ENCODE measurements at places on chromosomes 12 and 14.

GRCh38 chr12:116065606-116066005 is 211.9 kb downstream of the MED13L start:
- no peak for DNase-seq

GRCh38 chr12:106145539-106146447 is 7.0 kb upstream of the NUAK1 start:
- peak; percentile 62 for DNase-seq

- no peak for DNase-seq
Measured at GRCh38 chr12:132169376-132169775, 25.1 kb downstream of the NOC4L start.

DNA sequence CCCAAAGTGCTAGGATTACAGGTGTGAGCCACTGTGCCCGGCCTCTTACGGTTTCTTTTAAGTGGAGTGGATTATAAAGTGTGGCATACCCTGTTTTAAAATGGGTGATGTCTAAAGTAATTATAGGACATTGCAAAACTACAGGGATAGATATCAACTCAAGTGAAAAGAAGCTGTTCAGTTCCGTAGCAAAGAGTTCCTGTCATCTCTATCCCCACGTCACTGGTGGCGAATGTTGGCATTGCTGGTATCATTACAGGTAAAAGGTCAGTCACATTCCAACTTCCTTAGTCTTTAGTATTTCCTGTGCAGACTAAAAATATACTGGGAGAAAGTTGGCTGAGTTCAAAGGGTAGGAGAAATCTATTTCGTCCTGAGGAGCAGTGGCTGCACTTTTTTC is 95.6 kb upstream of the SLC38A2 start:
- no peak for DNase-seq

GRCh38 chr14:85156319-85156718 is 373.6 kb upstream of the FLRT2 start:
- DNase-seq, result no peak

- DNase-seq, result no peak
Measured at GRCh38 chr14:71372411-71372838, 465.2 kb downstream of the PCNX1 start.

- peak; percentile 49 for DNase-seq
Measured at GRCh38 chr12:123445388-123446332, 9.2 kb upstream of the RILPL2 start.

GRCh38 chr14:53953828-53954550 is 2.6 kb downstream of the BMP4 start:
- no peak for DNase-seq

DNA sequence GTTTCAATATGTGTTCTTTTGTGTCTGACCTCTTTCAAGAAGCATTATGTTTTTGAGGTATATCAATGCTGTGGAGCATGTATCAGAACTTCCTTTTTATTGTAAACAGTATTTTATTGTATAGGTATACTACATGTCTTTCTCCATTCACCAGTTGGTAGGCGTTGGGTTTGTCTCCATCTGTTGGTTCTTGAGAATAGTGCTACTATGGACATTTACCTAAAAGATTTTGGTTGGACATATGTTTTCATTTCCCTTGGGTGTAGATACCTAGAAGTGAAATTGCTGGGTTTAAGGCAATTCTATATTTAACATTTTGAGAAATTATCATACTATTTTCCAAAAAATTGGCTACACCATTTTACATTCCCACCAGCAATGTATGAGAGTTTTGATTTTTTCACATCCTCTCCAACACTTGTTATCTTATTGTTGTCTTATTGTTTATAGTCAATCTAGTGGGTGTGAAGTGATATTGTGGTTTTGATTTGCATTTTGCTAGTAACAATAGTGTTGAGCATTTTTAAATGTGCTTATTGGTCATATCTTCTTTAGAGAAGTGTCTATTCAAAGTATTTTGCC is 409.2 kb downstream of the IPO8 start:
- DNase-seq, result peak; percentile 2

- no peak for DNase-seq
Measured at GRCh38 chr12:131851741-131852550, 23.8 kb downstream of the MMP17 start.

- DNase-seq, result no peak
Measured at GRCh38 chr12:42483521-42483790, 106.1 kb downstream of the PRICKLE1 start.

DNA sequence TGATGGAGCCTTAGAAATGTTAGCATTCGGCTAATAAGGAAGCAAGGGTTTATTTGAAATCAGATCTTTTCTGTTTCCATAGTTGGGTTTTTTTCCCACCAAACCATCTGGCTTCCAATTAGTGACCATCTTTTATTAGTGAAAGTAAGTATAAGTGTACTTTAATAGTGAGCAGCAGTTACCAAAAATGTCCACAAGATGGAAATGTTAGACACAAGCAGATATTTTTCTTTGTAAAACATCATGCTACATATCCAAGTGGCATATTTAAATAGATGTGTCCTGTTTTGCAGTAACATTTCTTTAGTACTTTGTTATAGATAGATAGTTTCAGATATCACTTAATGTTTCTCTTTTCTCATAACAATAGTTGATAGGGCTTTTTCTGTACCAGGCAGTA is 28.8 kb downstream of the YEATS4 start:
- peak; percentile 7 for DNase-seq

GRCh38 chr14:67622675-67623074 is 3.0 kb downstream of the ARG2 start:
- DNase-seq, result peak; percentile 87

GRCh38 chr12:5506821-5507231 is 74.9 kb downstream of the NTF3 start:
- DNase-seq, result no peak

DNA sequence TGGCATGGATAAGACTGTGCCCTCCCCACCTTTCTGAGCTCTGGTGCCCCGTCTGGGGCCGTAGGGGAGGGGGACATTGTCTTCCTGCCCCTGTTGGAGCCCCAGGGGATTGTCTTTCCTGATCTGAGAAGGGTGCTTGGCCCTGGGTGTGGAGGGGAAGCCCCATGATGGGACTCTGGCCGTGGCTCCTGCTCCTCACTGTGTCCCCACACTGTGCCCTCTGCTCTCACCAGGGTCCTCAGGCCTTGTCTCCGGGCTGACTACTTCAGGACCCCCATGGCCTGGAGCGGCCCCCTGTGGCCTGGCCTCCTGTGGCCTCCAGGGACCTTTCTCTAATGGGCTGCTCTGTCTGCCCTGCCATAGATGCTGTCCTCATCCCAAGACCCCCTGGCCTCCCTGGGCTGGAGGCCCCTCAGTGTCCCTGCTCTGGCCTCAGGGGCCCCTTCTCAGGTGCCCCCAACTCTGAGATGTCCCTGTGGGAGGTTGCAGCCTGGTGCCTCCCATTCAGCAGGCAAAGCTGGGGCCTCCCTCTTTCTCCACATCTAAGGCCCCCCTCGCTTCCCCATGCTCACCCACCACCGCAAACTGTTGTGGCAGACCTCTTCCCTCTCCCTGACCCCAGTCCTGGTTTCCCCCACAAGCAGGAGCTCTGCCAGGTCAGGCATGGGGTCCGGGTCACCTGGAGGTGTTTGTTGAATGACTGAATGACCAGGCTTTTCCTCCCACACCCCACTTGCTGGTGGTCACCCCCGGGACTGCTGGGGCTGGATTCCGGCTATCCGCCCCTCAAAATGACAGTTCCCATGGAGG is 4.0 kb downstream of the KIF26A start:
- DNase-seq, result no peak

DNA sequence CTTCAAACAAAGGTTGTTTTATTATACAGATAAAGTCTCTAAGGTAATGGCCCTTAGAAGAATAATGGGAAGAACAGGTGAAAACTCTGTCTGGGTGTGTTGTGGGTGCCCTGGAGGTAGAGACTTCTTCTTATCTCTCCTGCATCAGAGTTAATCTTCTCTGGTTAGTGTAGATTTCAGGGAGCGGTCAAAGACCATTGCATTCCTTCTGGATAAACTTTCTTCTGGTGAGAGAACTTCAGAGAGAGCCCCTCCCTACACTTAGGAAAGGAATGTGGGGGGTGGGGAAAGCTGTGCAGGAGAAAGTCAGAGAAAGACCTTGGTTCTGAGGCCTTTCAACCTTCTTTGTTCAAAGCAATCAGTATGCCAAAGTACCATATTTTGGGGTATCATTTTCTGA is 658.5 kb downstream of the DIO2 start:
- DNase-seq, result no peak

DNA sequence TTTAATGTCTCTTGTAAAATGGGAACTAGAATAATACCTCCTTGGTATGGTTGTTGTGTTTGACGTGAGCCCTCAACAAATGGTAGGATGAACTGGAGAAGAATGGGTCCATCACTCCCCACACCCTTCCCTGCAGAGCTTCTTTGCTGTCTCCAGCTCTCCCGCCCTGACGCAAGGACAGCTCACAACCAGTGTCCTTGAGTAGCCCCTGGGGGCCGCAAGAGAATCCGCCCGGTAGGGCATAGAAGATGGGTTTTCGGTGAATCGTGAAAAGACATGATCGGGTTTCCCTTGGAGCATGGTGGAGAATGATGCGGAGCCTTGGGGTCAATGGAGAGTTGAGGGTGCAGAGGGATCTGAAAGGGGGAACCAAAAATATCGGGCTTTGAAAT is 6.1 kb upstream of the PAX9 start:
- DNase-seq, result no peak

- no peak for DNase-seq
Measured at GRCh38 chr12:46186088-46186487, 82.8 kb downstream of the SLC38A1 start.

DNA sequence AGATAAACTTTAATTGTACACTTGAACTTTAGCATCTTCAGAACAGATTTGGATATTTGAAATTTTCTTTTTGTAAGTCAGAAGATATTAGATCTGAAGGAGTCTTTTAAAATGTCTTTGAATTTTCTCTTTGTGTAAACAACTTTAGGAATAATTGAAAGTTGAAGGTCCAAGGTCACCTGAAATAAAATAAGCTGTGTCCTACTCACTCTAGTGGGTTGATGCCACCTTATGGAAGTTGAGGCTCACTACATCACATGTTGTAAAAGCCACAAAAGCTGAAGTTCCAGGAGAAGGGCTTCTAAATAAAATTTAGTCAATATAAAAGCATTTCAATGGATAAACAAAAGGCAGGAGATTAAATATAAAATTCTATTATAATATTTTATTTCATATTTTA is 122.0 kb upstream of the ATXN7L3B start:
- DNase-seq, result no peak

GRCh38 chr14:36517242-36518030 is 2.6 kb downstream of the NKX2-1 start:
- DNase-seq, result no peak

DNA sequence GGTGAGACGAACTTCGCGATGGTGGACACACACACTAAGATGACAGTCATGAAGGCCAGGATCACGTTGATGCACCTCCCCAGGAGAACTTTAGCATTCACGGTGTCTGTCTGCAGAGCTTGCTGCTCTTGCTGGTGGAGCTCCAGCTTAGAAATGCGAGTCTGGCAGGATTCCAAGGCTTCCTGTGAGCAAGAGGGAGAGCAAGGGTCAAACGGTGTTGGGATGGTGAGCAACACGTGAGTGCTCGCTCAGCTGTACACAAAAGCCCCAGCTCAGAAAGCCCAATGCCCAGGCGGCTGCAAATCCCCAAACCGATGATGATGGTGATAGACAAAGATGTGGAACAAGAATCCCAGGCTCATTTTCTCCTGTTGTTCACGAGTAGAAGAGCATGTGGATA is 78.8 kb downstream of the TMCC3 start:
- DNase-seq, result peak; percentile 93

DNA sequence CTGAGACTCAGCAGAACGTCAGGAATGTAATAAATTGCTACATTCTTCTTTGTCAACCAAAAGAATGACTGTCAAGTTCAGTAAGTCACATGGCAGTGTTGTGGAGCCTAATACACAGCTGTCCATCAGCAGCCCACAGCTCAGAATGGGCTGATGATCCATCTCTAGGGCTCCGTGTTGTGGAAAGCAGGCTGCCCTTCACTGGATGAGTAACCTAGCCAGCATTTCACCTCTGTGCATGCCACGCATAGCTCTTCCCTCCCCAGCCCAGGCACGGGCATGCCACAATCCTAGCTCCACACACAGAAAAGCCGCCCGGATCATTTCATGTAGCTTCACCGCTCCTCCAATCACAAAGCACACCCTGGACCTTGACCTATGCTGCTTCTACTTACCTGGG is 878.0 kb upstream of the TMEM132C start:
- no peak for DNase-seq

DNA sequence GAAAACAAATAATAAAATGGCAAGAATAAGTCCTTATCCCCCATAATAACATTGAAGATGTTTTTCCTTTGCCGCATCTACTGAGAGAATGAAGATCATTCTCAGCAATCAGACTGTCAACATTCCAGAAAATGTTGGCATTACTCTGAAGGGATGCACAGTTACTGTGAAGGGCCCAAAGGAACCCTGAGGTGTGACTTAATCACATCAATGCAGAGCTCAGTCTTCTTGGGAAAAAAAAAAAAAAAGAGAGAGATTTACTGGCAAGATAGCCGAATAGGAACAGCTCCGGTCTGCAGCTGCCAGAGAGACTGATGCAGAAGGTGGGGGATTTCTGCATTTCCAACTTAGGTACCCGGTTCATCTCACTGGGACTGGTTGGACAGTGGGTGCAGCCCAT is 41.3 kb upstream of the OR6J1 start:
- DNase-seq, result no peak

GRCh38 chr12:121518656-121519055 is 62.2 kb downstream of the KDM2B start:
- no peak for DNase-seq

- DNase-seq, result no peak
Measured at GRCh38 chr12:23888396-23889068, 60.9 kb downstream of the SOX5 start.

DNA sequence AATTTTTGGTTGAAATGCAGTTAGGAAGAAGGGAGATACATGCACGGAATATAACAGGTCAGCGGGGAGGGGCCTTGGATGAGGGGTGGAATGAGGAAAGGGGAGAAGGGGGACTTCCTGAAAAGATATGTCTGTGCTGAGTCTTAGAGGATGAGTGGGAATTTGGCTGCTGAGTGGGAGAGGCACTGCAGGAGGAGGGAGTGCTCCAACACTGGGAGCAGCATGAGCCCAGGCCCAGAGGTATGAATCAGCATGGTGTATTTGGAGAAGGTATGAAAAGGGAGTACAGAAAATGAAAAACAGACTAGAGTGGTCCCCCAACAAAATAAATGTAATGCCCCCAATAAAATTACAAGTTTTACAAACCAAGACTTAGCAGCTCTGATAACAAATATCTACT is 394.4 kb downstream of the IPO8 start:
- no peak for DNase-seq

DNA sequence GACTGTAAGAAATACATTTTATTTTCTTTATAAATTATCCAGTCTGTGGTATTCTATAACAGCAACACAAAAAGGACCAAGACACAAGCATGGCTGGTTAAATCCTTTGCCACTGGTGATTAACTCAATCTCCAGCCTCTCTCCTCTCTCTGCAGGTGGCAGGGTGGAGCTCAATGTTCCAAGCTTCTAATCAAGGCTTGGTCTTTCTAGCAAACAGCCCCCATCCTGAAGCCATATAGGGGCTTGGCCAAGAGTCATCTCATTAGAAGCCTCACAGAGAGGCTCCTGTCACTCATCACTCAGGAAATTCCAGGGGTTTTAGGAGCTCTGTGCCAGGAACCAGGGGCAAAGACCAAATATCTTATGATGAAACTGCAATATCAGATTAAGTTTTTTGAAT is 12.0 kb downstream of the C12orf75 start:
- no peak for DNase-seq

Measured in pulmonary artery endothelial cell (primary cell).